ENCODE measurements at places on chromosomes 6 and 20.

- no peak for DNase-seq
Observed at GRCh38 chr6:157226026-157226625, 97.2 kb downstream of the TMEM242 start.

DNA sequence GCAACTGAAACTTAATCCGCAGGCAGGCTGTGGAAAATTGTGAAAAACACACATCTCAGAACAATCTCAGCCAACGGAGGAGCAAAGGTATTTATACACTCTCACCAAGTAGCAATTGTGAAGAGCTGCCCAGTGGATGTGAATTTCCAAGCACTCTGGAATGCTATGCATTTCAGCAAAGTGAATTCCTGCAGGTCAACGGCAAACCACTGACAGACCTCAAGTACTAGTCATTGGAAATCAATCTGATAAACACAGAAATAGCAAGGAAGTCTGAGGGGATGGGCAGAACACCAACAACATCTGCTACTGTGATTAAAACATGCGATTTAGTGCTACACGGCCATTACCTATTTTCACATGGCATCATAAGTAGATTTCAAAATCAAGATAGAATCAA lies 429.1 kb downstream of the HTR1B start:
- no peak for DNase-seq

GRCh38 chr6:28603891-28604290 lies 78.2 kb downstream of the GPX5 start:
- no peak for DNase-seq

DNA sequence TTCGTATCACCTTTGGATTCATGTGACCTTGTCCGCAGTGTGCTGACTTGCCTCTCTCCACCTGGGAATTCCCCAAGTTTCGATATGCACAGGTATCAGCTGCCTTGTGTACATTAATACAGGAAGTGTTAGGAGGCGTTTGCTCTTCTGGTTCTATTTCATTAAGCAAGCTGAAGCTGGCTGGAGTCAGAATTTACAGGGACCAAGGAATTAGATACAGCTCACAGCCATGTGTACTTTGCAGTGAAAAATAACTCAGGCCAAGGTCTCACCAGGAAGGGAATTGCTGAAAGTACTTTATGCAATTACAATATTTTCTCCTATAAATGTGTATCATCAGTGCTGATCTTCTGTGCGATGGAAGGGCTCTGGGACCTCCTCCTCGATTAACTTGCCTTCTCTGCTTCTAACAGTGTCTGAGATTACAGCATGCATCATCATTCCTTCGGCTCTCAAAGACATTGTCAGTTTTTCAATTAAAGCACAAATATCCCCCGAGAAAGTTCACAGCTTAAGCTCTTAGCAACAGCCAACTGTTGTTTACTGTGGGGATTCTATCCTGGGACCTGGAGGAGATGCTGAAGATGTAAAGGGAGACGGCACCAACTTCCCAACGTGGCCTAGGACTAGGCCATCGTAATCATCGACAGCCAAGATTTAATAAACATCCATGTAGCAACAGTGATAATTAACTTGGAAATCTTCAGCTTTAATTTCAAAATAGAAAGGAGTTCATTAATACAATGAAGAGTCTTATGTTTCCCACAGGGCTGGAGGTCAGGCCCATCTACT lies 13.8 kb upstream of the TIAM2 start:
- DNase-seq = no peak

GRCh38 chr6:68025764-68026163 lies 609.3 kb upstream of the ADGRB3 start:
- DNase-seq = no peak

DNA sequence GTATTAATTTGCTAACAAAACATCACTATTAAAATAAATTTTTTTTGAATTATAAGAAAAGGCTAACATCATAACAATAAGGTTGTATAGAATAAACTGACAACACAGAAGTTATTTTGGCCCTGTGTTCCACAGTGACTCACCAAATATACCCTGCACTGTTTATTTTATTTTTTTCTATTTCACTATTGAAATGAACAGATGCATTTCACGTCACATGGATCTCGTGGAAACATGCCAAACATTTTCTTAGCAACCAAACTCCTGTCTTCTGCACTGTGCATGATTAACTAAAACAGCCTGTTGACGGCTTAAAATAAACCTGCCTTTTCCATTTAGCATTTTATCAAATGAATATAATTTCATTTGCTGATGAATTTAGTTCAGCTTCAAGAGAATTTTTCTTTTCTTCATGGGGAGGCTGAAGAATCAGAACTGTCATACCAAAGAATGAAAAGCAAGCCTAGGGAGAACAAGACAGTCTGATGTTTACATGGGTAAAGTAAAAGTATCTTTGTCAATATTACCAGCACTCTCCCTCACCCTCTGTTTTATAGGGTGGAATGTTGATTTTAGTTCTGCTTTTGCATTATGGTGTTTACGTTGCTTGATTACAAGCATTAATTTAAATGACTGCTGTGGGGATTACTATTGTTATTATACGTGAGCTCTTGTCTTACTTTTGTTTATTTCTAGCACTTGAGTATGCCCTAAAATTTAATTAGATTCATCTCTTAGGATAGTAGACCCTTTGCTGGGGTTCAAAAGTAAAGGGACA lies 115.3 kb downstream of the LCA5 start:
- DNase-seq = no peak

GRCh38 chr6:15326067-15326614 lies 80.3 kb downstream of the JARID2 start:
- no peak for DNase-seq

Data from stimulated activated CD4-positive, alpha-beta T cell treated with anti-CD3 and anti-CD28 coated beads, TNF-alpha, amount 100 ng/mL, for 1 hour (primary cell).